Activated naive CD4-positive, alpha-beta T cell treated with anti-CD3 and anti-CD28 coated beads, Interleukin-2, amount 50 U/mL, for 72 hours (primary cell): ENCODE measurements at places on chromosomes 16 and 17. TPM values are rescaled to one million over a fixed set of nuclear protein-coding genes. Genes with fewer than 3 reads are reported as not detected.

- DNase-seq: no peak
These were observed 579.1 kb downstream of the CDH13 start for GRCh38 chr16:83205896-83206295.

DNA sequence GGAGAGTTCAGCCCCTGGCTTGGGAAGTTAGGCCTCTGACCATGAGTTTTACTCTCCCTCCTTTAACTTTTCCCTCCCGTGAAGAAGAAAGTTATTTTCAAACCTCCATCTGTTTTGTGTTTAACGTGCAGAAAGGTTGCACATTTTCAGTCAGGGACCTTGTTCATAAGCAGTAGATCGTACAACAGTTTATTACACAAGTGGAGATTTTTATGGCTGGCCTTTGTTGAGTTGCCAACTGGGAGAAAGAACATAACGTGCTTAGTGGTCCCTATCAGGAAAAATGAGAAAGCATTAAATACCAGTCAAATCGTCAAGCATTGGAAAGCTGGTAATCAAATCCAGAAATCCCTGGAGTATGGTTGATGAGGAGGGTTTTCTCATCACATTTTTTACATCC lies 117.9 kb upstream of the MYOCD start:
- DNase-seq: no peak

GRCh38 chr17:77833769-77834168 lies 124.7 kb upstream of the TNRC6C start:
- no peak for DNase-seq

DNA sequence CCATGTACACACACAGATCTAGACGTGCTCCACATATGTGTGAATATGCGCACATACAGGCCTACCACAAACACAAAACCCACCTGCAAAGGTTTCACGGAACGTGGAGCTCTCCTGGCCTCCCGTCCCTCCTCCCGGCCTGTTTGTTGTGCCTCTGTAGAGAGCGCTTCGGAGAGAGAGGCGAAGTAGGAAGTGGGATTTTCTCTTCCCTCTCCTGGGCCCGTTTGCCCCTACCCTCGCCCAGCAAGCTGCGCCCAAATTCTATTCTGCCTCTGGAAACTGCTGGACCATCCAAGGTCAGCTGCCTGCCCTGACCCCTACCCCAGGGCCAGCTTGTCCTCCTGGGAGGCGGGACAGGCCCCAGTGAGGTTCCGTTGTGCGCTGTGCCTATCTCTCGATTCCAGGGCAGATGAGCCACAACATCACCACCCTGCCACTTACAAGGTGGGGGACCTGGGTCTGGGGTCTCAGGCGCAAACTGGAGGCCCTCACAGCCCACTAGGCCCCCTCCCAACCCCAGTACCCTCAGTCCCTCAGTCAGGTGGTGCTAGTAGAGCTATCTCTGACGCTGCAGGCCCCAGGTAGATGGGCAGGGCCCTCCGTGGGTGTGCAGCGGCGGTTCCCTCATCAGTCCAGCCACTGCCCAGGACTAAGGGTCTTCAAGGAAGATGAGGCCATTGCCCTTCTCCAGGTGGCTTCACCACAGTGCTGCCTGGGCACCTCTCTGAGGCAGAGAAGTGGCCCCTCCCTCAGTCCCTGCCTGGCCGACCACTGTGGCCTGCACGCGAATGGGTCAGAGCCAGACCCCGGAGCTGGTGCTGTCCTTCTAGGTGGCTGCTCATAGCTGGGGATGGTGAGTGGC lies 54.2 kb downstream of the BEAN1 start:
- no peak for DNase-seq

The IGFBP4 gene
- total RNA-seq: 8.4 TPM

The GRIN2A gene
- not detected for total RNA-seq

The TLCD3A gene
- total RNA-seq: 1.5 TPM

The SF3B3 gene
- 308 TPM for total RNA-seq

The RNF227 gene
- total RNA-seq: 5.3 TPM
